Inflammatory macrophage treated with lipopolysaccharide for 1 hour (primary cell): ENCODE measurements at places on chromosomes 7 and 10.
A peak's percentile ranks its signal among the peaks of the same experiment; 100 is the strongest.

- DNase-seq, result peak; percentile 99
Measured at GRCh38 chr10:60032723-60033122, 126.4 kb upstream of the CCDC6 start.

GRCh38 chr7:140213684-140214074, 36.9 kb upstream of the KDM7A start:
- no peak for DNase-seq

DNA sequence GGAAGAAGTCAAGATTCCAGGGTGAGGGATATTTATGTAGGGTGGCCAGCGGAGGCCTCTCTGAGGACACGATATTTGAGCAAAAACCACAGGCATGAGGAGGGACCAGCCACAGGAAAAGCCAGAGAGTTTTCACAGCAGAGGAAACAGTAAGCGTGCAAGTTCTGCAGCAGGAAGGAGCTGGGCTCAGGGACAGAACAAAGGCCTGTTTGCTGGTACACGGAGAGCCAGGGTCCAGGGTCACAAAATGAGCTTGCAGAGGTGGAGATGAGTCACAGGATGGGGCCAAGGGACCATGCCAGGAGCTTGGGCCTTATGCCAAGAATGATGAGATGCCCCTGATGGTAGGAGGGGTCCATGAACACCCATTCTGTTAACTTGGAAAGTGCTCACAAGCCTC, 283.5 kb downstream of the PLXNA4 start:
- DNase-seq, result no peak

DNA sequence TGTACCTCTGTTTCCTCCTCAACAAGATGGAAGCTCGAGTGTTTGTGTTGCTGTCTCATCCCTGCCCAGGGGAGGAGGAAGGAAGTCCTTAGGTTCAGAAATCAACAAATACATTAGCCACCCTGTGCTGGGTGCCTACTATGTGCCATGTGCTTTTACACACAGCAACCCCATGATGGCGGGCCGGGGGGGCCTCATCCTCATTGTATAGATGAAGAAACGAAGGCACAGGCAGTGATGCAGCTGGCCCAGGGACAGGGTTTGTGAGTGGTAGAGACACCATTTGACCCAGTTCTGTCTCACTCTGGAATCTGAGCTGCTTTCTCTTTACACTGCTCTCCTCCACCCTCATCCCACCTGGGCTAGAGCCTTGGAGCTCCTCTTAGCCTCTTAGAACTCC, 1.9 kb upstream of the CALHM2 start:
- DNase-seq, result no peak

DNA sequence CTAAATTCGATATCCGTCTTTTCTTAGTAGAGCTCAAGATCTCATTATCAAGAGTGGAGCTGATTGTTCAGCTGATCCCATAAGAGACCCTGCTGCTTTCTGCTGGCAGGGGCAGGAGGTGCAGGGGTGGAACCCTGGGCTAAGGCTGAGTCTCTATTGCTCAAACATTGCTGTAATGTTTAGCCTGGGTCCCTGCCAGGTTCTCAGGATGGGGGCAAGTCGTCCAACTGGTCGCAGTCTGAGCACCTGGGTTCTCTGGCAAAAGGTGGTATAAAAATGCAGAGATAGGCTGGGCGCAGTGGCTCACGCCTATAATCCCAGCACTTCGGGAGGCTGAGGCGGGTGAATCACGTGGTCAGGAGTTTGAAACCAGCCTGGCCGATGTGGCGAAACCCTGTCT, 62.0 kb upstream of the NRBF2 start:
- no peak for DNase-seq

GRCh38 chr10:67259319-67259929, 333.6 kb downstream of the LRRTM3 start:
- DNase-seq, result no peak

GRCh38 chr10:51624013-51624412, 75.4 kb downstream of the CSTF2T start:
- no peak for DNase-seq

DNA sequence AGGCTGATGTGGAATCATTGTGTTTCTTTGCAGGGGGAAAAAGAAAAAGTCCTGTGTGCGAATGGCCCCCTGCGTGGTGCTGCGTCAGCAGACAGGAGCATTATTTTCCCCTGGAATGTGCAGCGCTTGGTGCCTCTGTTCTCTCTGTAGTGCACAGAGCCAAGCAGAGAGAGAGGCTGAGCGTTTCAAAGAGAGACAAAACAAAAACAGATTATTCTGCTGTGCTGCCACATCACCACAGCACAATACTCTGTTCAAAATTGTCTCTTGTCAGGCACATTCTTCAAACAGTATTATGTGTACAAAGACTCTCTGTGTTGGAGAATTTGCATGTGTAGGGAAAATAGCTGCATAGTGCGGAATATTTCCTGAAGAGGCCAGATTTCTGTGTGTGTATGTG, 609.0 kb downstream of the SDK1 start:
- no peak for DNase-seq

DNA sequence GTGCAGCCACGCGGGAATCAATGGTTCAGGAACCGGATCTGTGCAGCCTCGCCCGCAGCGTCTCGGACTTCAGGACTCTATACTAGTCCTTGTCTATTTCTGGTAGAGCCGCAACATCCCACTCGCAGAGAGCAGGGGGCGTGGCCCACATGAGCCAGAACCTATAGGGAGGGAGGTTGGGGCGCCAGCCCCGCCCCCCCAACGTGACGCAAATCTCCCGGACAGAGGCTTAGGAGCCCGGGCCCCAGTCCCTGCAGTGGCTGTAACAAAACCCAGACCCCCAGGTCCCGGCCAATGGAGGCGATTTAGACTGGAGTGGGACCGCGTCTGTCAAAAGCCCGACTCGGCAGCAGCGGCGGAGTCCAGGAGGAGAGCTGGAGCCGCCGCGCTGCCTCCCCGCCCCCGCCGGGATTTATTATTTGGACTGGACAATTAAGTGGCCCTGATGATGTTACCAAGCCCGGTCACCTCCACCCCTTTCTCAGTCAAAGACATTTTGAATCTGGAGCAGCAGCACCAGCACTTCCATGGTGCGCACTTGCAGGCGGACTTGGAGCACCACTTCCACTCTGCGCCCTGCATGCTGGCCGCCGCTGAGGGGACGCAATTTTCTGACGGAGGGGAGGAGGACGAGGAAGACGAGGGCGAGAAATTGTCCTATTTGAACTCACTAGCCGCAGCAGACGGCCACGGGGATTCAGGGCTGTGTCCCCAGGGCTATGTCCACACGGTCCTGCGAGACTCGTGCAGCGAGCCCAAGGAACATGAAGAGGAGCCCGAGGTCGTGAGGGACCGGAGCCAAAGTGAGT, at the start of gene NKX2-3:
Gene NKX2-3, plus strand, starts transcription at position 256 of the 809 bp plus-strand sequence. Its CDS starts 190 bp downstream, at position 446.
- DNase-seq, result peak; percentile 69

DNA sequence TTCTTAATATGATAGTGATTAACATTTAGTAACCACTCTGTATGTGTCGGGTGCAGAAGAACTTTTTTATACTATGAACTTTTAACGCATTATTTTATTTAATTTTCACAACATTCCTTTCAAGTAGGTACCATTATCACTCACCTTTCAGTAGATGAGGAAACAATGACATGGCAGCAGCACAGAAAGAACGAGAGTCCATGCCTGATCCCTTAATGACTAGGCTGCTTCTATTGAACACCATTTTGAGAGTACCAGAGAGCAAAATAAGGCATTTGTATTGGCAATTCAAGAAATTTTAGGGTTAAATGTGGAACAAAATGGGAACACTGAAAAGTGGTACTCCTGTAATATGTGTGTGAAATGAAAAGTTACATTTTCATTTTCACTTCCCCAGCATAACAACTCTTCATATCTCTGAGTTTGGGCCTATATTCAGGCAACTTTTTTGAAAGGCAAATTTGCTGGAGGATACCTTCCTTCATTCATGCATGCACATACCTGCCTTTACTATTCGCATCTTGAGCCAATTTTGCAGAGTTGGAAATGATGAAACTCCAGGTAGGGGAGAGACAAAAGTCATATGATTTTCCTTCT, 12.8 kb downstream of the LRRN3 start:
- no peak for DNase-seq

DNA sequence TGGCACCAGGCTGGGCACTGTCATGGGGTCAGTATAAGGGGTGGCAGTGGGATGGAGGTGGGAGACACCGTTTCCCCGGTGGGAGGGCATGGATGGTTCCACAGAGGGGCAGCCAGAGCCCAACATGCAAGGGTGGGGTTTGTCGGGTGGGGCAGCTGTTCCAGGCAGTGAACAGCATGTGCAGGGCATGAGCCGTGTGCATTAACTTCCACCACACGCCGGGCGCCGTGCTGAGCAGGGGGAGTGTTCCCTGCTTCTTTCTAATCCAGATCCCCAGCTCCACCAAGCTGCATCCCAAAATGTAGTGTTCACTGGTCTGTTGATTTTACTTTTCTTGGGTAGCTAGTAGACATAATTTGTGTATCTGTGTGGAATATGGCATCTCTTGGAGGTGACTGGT, 29.3 kb downstream of the ADRA2A start:
- DNase-seq, result no peak

DNA sequence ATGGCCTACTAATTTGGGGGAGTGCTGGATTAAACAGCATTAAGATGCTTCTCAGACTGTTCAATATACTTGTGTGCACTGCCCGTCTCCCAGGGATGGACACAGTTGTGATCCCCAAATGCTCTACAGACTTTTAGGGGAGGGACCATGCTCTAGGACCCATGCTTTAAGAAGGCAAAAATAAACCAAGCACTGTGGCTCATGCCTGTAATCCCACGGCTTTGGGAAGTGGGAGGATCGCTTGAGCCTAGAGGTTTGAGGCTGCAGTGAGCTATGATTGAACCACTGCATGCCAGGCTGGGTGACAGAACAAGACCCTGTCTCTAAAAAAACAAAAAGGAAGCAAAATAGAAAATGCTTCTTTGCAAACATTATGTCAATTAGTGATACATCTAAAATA, 102.6 kb downstream of the VOPP1 start:
- no peak for DNase-seq

GRCh38 chr10:17422931-17423330, 31.5 kb downstream of the ST8SIA6 start:
- no peak for DNase-seq

GRCh38 chr7:157404845-157405481, 68.2 kb downstream of the DNAJB6 start:
- DNase-seq, result no peak

DNA sequence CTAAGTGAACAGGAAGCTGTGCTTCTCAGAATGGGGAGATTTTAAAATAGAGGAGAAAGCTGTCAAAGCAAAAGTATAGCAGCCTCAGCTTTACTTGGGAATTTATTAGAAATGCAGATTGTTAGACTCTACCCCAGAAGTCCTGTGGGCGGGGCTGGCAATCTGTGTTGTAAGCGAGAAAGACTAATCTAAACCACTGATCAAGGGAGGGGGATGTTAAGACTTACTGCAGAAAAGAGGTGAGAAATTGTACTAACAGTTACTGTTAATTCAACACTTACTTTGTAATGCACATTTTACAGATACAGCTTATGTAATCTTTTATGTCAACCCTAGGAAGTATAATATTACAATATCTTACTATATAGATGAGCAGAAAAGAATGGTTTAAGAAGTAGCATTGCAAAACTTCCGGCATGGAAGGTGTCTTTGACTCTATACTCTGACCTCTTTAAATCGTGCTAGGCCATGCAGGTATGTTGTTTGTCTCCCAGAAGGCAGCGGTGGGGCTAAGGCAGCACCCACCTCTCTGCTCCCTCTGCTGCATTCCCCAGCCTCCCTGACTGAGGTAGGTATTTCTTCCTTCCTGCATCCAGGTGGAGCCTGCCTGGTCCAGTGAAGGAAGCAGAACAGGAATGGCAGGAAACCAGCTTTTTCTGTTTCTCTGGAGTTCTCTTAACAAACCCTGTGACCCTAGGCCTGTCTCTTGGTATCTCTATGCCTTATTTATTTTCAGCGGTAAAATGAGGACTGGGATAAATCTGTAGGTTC, 462.2 kb downstream of the AUTS2 start:
- no peak for DNase-seq

DNA sequence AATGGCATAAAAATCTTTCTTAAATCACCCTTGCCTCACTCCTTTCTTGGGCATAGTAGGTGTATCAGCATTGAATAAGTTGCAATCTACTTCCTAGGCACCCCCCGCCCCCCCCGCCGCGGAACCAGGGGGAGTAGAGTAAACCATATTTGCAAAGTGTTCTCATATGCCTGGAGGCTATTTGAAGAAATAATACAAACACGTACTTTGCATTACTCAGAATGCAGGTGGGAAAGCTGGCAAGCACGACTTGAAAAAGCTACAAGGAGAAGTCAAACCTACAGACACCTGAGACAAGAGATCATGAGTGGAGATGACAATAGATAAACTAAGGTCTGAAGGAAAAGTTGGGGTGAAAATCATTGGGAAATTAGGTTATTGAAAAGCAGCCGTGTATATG, 65.6 kb downstream of the POM121L12 start:
- DNase-seq, result no peak

DNA sequence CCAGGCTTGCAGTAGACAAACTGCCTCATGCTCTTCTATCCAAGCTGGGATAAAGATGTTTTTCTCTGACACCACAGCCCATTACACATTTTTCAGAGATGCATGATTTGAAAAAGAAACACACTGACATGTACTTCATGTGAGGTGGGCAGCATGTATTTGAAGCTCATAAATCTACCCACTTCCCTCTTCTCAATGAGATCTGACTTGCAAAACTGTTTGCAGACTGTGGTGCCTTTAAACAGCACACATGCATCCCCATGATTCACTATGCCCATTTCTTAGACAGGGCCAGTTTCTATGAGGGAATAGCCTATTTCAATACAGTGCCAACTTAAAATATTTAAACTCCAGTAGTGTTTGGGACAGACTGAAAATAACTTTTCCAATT, 109.8 kb downstream of the GLI3 start:
- DNase-seq, result no peak

DNA sequence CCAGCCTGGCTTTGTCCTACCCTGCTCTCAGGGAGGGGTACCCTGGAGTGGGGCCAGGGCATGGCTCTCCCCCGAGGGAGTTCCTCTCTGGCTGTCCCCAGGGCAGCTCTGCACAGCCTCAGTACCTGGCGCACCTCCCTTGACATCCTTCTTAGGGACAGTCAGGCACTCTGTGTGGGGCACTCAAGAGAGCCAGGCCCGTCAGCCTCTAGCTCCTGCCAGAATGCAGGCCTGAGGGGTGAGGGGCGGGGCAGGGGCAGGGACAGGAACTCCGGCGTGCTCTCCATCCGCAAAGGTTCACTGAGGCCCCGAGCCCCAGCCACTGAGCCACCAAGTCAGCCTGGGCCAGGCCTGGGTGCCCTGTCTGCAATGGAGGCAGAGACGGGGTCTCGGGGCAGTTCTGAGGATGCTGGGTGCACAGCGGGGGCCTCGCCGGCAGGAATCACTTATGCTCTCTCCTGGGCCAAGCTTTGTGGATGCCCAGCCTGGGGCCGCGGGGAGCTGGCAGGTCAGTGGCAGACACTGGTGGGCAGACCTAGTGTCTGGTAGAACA, 10.1 kb downstream of the LIMK1 start:
- DNase-seq, result no peak

- no peak for DNase-seq
Measured at GRCh38 chr10:131817866-131818509, 82.8 kb upstream of the PPP2R2D start.
